NK-92 treated with Interleukin-12 subunit alpha and Interleukin-12 subunit beta, amount 100 ng/mL, for 24 hours (cell line): ENCODE measurements at places on chromosomes 12 and 14.

DNA sequence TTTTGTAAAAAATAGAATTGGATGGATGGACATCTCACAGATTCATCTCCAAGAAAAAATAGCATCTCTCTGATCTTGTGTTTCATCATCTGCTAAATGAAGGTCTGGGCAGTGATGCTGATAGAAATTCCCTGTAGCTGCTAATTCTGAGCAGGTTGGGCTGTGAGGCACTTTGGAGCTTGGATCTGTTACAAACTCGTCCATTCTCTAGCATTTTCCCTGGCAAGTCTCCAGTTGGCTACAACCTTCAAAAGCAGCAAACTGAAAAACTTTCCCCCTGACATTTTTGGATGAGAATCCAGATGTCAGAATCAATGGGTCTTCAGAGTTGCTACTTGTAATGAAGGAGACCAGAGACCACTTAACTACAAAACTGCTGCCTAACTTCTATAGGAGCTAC is 72.7 kb downstream of the TPH2 start:
- DNase-seq, result no peak

DNA sequence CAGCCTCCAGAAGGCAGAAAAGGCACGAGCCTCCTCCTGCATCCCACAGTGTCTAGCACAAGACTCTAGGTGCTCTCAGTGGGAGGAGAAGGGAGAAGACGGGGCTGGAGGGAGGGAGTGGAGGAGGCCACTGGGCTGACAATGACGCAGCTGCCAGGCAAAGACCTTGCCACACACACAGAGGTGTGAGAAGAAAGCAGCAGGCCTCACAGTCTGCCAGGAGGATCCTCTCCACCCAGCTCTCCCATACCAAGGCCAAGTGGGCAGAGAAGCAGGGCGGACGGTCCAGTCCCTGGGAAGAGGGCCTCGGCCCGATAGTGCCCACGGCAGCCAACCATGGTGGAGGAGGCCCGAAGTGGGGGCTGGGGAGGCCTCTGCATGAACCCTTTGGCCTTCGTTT is 78.9 kb downstream of the NCOR2 start:
- no peak for DNase-seq

GRCh38 chr12:108568338-108569154 is 6.2 kb downstream of the ISCU start:
- no peak for DNase-seq

GRCh38 chr14:71942904-71943694 is 10.9 kb downstream of the RGS6 start:
- no peak for DNase-seq
